ENCODE measurements at places on chromosomes 12 and 14. TPM values are rescaled to one million over a fixed set of nuclear protein-coding genes. Genes with fewer than 3 reads are reported as not detected.

Gene PLEKHD1
- not detected for total RNA-seq

Gene KRT71
- total RNA-seq = not detected

Gene KRT78
- total RNA-seq = not detected

Gene DDIT3
- 5.9 TPM for total RNA-seq

Gene POTEM
- total RNA-seq = not detected

Gene TUBA1A
- 1,351 TPM for total RNA-seq

Gene FGF6
- not detected for total RNA-seq

Gene LRRK2
- 0.33 TPM for total RNA-seq

Gene C3AR1
- total RNA-seq = 0.65 TPM

Gene TMEM229B
- total RNA-seq = under 0.01 TPM

Gene ALKBH1
- 10.1 TPM for total RNA-seq

Gene TPH2
- total RNA-seq = not detected

Gene BICDL1
- not detected for total RNA-seq

Gene GPR137C
- 0.48 TPM for total RNA-seq

Gene NPAS3
- total RNA-seq = 0.33 TPM

Gene LAG3
- 0.33 TPM for total RNA-seq

Gene LRRC10
- total RNA-seq = not detected

Gene RBP5
- total RNA-seq = not detected

Data from vein endothelial cell (primary cell).